Breast epithelium (tissue), 4 donors: ENCODE measurements at places on chromosomes 12 and 14.

DNA sequence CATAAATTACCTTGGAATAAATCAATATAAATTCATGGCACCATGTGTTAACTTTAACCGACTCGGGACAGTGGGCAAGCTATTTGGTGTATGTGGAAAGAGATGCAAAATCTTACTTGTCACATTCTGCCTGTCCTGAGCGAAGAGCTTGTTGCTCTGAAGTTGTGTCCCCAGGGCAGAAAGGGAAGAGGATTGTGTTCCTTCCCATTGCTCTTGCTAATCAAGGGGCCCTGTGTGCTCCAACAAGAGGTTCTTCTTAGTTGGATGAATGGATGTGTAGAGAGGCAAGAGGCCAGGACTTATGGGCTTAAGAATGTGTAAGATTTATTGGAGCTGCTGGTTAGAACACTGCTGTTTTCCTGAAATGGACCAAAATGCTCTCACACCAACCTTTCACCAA, 36.5 kb upstream of the FRS2 start:
- no peak for DNase-seq

DNA sequence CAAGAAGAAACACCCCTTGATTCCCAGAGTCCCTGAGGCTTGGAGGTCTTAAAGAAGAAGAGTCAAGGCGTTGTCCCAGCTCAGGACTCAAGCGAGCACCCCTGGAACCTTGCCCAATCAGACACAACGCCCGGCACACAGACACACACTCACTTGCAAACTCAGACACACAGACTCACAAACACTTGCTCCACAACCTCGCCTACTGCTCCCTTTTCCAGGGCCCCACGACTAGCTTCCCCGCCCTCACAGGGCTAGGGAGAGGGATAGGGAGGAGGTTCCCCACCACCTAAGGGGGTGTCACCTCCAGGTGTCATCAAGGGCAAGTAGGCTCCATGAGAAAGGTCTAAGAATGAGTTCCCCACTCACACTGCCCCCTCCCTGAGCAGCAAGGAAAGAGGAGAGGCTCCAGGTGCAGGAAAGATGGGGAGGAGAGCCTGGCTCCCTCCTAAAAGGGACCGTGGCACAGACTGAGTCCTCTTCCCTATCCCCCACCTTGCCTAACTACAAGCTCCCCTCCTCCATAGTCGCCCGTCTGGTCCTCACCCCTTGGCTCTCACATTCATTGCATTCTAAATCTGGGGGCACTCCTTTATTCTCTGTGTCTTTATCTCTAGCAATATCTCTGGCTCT, 717 bp downstream of the WNT10B start:
- no peak for DNase-seq

- DNase-seq = no peak
Measured at GRCh38 chr12:111353603-111354295, 15.1 kb downstream of the PHETA1 start.

DNA sequence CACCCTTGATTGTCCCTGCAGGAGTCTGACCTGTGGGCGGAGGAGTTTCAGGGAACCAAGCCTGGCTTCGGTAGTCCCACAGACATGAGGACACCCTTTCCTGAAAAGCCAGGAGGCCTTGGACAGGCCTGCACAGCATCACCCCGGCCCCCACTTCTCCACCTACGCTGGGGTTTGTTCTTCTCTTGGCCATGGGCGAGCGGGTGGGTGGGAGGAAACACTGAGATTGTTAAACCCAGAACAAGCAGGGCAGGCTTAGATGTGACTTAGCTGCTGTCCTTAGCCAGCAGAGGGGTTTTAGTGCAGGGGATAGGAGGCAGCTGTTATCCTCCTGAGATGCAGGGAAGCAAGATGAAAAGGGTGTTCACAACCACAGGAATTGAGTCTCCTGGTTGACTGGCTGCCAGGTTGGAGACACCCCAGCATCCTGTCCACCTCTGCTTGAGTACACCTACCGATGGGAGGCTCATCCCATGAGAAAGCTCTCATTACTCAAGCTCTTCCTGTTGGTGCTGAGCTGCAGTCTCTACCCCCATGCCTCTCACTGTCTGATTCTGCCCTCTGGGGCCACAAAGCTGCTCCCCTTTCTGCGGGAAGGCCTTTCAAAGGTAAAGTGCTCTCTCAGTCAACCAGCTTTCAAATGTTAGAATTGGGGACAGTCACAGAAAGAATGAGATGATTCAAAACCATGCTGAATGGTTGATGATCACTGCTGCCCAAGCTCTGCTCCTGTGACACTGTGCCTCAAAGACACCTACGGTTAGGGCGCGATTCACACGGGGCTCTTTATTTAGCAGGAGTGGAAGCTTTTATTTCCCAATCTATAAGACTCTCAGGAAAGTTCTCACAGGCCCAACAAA, 86.3 kb downstream of the IRF2BPL start:
- DNase-seq = no peak

DNA sequence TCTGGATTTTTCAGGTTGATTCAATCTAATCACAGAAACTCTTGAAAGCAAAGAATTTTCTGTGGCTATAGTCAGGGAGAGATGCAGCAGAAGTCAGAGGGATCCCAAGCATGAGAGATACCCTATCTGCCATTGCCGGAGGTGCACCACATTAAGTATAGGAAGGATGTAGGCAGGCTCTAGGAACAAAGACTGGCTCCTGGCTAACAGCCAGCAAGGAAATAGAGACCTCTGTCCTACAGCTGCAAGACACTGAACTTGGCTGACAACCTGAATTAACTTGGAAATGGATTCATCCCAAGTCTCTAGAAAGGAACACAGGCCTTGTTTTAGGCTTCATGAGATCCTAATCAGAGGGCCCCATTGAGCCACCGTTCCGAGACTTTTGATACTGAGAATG, 364.9 kb upstream of the FLRT2 start:
- DNase-seq = no peak

GRCh38 chr12:4819654-4820053, 90.1 kb upstream of the KCNA1 start:
- no peak for DNase-seq

- DNase-seq = no peak
Measured at GRCh38 chr14:45201905-45202304, 51.1 kb downstream of the MIS18BP1 start.

GRCh38 chr12:116529686-116530085, 29.5 kb upstream of the MAP1LC3B2 start:
- DNase-seq = no peak

GRCh38 chr12:77151030-77151429, 85.7 kb upstream of the E2F7 start:
- DNase-seq = no peak

- no peak for DNase-seq
Measured at GRCh38 chr12:54460317-54460923, 13.0 kb downstream of the GTSF1 start.

GRCh38 chr12:130456375-130457199, 118.9 kb downstream of the PIWIL1 start:
- no peak for DNase-seq

GRCh38 chr14:61567838-61568571, 127.3 kb upstream of the HIF1A start:
- DNase-seq = no peak

DNA sequence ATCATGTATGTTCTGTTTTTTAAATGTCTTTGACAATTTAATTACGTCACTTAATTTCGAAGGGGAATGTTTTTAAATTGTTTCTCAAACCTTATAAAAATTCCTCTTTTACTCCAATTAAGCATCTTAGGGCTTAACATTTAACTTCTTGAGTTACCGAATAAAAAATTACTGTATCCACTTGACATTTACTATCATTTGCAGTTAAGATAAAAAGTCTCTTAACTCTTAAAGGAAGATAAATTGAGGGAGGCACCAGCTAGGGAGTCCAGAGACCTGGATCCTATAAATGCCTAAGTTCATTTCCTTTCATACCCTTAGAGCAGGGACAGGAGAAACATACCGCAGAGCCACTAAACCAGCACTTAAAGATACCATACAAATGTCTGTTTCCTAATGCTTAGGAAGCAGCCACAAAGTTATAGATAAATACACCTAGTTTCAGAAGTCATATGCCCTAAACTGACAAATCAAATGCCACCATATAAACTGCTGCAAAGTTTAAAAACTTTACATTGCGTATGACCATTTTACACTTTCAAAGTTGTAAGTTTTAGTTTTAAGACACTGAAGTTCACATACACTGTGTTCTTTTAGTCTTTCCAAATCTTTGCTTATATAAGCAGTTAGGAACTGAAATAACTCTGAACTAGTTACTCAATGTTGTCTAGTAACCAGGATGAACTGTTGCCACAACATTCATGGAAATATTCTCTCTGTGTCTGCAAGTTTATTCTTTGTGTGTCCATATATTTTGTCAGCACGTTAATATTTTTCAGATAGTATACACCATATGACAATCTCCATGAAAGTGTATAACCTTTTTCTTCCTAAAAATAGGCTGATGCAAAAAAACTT, 71.2 kb downstream of the GALNT4 start:
- DNase-seq = no peak

DNA sequence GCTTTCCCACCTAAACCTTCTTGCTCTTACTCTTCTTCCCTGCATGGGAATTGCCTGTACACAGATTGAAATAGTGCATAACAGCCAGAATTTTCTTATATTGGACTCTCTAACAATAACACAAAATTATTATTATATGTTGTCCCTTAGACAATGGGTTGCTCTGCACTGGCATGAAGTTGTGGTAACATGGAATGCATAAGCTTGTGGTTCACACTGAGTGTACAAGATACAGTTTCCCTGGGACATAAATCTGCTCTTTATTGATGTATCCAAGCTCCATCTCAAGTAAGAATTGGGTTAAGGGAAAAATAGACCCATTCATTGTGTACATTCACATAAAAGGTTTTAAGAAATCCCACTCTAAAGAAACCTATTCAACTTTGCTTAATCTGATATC, 114.4 kb upstream of the NTF3 start:
- no peak for DNase-seq

DNA sequence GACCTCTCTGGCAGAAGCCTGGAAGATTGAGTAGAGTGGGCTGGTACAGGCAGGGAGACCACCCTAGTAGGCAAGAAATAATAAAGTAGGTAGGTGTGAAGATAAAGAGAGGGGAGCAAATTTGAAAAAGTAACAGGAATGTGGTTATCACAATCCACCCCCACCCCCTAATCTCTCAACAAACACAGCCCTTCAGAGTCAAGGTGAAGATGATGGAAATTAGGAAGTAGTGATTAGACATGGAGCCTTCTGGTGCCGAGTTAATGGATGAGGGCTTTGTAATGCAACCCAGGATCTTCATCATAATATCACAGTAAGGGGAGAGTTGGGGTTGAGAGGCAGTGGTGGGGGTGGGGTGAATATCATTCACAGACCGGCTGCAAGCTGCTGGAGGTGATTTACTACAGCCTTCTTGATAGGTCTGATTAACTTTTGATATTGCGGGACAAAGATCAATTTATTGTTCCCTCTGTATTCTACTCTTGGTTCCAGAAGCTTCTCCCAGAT, 29.2 kb upstream of the CRY1 start:
- no peak for DNase-seq

DNA sequence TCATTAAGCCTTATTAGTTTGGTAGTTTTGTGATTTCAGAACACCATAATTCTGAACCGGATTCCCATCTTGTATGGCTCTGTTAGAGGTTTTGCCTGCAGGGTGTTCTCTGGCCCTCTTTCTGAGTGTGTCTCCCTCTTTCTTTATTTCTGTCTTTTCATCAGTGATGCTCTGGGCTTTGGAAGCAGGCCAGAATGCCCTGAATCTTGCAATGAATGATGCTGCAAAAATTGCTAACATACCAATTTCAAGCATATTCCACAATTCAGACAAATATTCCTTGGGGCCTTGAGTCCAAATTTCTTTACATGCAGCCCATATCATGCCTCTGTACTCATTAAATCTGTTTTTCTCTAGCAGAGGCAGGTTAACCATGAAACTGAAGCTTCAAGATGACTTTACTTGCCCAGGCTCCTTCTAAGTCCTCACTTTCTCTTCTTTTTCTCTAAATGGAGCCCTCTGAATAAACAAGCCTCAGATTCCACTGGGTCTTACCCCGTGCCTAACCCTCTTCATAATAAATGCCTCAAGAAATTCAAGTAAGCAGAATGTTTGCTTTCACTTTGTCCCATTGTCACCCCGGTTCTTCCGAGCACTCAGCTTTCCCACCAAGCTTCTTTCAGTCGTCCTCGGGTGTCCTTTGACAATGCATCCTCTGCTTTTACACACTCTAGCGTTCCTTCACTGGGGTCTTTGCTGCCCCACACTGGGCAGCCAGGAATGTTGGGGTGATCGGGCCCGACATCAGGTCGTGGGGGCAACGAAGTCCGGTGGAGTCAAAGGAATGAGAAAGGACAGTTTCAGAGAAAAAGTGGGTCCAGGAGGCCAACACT, 78.8 kb upstream of the SLC38A4 start:
- DNase-seq = no peak

DNA sequence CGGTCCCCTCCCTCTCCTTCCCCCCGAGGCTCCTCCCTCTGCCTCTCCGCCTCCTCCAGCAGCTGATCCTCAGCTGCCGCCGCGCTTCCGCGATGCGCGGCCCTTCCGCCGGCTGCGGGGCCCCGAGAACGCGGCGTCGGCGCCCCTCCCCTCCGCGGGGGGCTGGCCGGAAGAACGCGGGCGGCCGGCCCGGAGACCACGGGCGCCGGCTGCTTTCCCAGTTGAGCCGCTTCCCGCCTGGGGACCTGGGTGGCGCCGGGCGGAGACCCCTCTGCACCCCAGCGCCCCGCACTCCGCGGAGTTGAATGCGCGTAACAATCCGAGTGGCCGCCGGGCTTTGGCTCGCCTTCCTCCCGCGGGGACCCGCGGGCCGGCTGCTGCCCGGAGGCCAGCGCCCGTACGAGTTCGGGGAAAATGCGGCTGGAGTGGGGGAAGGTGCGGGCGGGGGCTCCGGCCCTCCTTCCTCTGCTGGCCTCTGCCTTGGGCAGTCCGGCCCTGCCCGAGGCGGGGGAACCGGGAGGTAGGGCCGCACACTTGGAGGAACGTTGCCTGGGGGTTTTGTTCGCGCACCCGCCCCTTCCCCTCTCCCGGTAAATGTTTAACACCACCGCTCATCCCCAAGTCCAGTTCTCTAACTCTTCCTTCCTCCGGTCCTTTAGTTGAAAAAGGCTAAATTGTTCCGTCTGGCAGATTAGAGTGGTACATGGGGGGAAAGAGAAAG, 393 bp upstream of the DCAF5 start:
- peak; percentile 35 for DNase-seq

DNA sequence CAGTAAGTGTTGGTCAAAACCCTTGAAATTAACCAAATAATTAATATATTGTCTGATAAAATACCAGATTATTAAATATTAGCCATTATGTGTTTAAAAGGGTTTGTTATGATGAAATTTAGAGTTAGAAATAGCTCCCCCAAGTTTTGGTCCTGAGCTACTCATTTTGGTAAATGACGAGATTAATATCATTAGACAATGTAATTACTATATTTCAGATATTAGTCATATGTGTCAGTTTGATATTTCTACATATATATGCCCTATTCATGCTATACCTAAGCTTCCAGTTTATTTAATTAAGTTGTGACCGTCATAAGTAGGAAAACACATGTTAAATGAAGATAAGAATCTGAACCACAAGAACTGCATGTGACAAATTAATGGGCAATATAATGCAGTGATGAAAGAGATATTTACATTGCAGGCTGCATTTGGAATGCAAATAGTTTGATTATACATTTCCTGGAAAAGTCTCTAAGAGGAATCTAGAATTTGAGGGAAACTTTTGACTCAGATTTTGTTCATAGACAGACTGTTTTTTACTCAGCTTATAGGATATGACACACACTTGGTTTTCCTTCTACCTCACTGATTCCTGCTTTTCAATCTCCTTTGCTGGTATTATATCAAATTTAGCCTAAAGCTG, 70.5 kb downstream of the TBC1D30 start:
- DNase-seq = no peak

- DNase-seq = no peak
Measured at GRCh38 chr12:10582704-10583103, 30.7 kb downstream of the MAGOHB start.
